ENCODE measurements at places on chromosomes 1 and 21.

GRCh38 chr1:64292399-64292798 lies 89.0 kb downstream of the UBE2U start:
- DNase-seq, result no peak

DNA sequence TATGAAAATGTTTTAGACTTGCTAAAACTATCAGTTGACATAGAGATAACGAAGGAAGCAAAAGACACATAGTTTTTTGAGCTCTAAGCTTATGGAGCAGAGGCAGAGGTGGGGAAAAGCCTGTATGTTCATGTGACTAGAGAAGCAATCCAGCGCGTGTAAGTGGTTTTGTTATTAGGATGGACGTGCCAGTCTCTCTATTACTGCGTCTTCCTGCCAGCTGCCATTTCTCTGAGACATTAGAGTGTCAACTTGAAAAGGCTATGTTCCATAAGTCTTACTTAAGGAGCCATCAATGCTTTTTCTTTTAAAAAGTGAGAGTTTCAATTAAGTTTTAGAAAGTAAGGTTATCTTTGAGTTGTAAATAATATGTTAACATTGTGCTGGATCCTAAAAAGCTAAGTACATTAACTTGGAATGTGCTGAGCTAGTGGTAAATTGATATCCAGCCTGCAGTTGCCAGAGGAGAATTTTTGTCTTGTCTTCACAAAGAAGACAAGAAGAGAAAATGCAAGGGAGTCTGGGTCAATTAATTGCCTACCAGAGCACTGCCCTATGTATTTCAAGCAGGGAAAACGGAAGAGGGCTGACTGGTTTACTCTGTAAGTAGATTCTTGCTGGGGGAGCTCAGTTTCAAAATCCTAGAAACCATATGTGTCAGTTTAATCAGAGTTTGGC lies 161.8 kb upstream of the B3GALT2 start:
- DNase-seq, result no peak

- DNase-seq, result no peak
These were observed 30.6 kb upstream of the ATG4C start for GRCh38 chr1:62753031-62753965.

- DNase-seq, result no peak
These were observed 10.4 kb downstream of the TTLL10 start for GRCh38 chr1:1183833-1184775.

- no peak for DNase-seq
These were observed 96.4 kb downstream of the OBSCN start for GRCh38 chr1:228304225-228304624.
